ENCODE measurements at places on chromosomes 6 and 20.

- DNase-seq = no peak
Measured at GRCh38 chr20:3413393-3413889, 6.0 kb upstream of the DNAAF9 start.

- no peak for DNase-seq
Measured at GRCh38 chr20:31517373-31517772, 3.1 kb downstream of the HM13 start.

- DNase-seq = no peak
Measured at GRCh38 chr6:38789256-38789655, 74.1 kb downstream of the DNAH8 start.

DNA sequence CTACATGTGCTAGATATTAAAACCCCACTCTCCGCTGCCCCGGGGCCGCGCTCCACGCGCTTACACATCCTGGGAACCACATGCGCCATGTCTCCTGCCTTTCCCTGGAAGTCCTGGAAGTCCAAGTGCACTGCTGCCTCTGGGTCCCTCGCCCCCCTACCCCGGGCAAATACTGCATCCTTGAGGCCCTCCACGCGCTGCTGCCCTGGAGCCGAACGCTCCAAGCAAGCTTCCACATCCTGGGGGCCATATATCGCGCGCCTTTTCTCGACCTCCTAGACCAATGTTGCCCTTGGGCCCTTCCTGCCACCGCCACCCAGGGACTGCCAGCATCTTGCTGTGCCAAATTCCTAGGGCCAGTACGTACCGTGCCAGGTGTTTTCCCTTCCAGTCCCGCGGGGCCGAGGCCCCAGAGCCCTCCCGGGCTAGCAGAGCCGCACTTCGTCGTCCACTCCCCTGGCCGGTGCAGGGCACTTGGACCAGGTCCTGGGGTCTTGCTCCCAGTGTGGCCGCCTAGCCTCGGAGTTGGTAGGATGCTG is 779 bp upstream of the KCNG1 start:
- no peak for DNase-seq

DNA sequence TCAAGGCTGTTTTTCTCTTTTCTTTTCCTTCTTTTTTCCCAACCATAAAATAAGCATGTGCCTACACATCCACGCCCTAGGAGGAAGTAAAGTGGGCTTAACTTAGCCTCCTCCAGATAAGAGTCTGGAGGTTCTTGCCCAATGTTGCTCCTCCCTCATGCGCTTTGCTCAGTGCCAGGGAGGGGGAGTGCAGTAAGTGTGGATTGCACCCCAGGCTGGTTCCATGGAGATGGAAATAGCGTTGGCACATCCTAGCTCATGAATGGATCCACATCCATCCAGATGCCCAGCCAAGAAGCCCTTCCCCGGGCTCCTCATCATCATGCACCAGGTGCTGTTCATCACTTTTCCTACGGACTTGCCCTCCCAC is 58.2 kb downstream of the NEDD9 start:
- DNase-seq = no peak

GRCh38 chr6:12394170-12394569 is 104.0 kb downstream of the EDN1 start:
- DNase-seq = no peak

- no peak for DNase-seq
Measured at GRCh38 chr6:148271711-148272439, 70.8 kb upstream of the SASH1 start.

GRCh38 chr6:38640216-38640909 is 634 bp upstream of the BTBD9 start:
- DNase-seq = no peak

DNA sequence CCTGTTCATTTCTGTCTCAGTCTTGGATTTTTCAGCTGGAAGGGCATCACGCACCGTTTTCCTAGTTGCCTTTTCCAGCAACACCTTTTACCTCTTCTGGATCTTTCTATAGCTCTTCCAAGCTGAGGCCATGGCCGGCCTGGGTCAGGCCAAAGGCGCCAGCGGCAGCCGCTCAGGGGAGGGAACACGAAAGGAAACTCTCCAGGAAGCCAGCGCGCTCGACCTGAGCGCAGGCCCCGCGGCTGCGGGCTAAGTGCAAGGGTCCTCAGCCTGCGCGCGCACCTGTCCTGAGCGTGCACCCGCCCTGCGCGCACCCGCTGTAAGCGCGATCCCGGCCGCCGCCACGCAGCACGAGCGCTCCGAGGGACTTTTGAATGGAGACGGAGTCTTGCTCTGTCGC is 43.8 kb upstream of the TMEM181 start:
- no peak for DNase-seq

GRCh38 chr6:167499161-167499660 is 174.3 kb downstream of the TTLL2 start:
- DNase-seq = no peak

- DNase-seq = peak; percentile 51
Measured at GRCh38 chr6:1535295-1535694, 74.4 kb upstream of the FOXC1 start.

- DNase-seq = peak; percentile 45
Measured at GRCh38 chr20:46132705-46133120, 14.6 kb downstream of the CD40 start.

- no peak for DNase-seq
Measured at GRCh38 chr6:34102099-34102656, 43.7 kb downstream of the GRM4 start.

Measured in CD4-positive, alpha-beta T cell treated with Interleukin-17A for 1 hour (primary cell).